NCI-H1092 (cell line): ENCODE measurements at places on chromosomes 5 and 9.

- DNase-seq: no peak
These were observed 440.0 kb upstream of the MPDZ start for GRCh38 chr9:13719446-13719845.

DNA sequence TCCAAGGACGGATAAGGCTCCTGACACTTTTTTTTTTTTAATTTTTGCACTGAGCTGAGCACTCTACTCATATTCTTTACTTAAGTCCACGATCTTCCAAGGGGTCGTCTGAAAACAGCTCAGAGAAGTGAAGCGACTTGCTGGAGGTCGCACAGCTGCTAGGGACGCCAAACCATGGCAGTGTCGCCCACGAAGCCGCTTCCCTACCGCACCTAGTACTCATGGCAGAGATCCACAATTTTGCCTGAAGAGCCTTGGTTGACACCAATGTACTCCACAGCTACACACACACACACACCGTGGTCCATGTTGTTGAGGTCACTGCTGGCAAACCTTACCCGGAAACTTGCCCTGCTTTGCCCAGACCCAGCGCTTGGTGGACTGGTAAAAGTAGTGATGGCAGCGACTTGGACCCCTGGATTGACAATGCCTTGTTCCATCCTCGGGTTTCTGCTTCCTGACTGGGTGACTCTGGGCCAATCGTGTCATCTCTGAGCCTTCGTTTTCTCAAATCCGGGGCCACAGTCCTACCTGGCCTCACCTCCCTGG, 521 bp upstream of the SLIT3 start:
- DNase-seq: no peak

- DNase-seq: no peak
These were observed 29.7 kb downstream of the GPR21 start for GRCh38 chr9:123063177-123063598.

- DNase-seq: no peak
These were observed 47.1 kb downstream of the SEMA5A start for GRCh38 chr5:9498541-9499497.

DNA sequence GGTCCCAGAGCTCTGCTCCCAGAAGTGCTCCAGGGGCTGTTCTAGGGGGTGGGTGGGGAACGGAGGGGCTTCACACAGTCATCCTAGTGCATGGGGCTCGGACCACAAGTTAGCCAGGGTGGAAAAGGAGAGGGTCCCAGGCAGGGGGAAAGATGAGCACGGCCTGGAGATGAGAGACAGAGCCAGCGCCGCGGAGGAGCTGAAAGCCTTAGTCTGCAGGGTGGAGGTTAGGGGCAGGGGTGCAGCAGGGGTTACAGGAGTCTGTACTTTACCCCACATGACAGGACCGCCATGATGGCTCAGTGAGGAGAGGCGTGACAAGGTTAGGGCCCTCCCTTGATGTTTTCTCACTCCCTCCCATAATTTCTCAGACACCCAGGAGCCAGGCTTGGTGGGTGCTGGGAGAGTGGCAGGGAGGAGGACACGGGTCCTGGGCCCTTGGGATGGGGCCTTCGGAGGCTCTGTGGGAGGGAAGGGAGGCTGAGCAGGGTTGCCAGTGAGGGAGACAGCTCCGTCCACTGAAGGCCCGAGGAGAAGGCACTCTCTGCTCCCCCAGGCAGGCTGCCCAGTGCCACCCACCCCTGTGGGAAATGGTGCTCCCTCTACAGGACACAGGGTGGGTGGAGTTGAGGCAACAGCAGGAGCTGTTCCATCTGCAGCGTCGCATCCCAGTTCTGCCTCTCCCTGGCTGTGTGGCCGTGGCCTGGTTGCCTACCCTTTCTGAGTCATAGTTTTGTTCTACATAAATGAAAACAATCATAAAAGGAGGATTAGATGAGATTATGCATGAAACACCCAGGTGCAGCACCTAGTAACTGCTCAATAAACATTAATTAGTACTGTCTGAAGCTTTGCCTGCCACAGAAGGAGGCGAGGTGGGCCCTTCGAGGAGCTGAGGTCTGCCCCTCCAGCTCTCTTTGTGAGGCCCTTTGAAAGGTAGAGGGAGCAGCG, 66.2 kb downstream of the NDST1 start:
- DNase-seq: no peak

GRCh38 chr5:37002176-37002751, 125.7 kb downstream of the NIPBL start:
- DNase-seq: no peak

GRCh38 chr9:69153707-69154521, 20.2 kb upstream of the TJP2 start:
- DNase-seq: no peak

GRCh38 chr9:78601957-78602565, 305.1 kb downstream of the PSAT1 start:
- peak; percentile 57 for DNase-seq

DNA sequence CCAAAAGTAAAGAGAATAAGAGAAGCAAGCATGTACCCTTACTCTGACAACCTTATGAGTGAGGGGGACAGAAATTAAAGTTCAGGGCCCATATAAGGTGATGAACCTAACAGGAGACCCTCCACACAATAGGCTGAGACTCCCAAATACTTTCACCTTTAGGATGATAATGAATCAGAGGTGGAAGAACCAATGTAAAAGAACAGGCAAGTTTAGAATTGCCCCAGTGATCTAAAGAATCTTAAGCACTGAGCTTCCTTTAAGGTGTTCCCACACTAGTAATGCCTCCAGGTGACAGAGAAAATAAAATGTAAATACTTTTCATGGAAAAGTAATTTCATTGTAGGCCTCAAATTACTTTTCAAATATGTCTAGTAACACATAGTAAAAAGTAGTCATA, 8.2 kb upstream of the FAM151B start:
- no peak for DNase-seq

- DNase-seq: no peak
These were observed 4.6 kb upstream of the CDC37L1 start for GRCh38 chr9:4674783-4675182.

- DNase-seq: no peak
These were observed 565.5 kb downstream of the EBF1 start for GRCh38 chr5:158534203-158534602.

DNA sequence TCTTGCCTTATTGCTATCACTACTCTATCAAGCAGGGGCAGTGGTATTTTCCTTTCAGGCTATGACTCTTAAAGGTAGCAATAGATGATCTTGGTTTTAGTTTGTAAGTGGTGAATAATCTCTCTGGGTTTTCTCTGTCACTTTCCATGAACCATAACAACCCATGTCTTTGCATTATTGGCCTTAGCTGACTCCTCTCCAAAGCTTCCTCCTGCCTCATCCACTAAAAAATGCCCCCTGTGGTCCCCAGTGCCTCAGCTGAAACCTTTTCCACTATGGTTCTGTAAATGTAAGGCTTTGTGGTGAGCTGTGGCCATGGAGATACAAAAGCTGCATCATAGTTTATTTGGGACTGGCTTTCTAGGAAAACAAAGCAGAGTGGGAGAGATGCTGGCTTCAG, 128.8 kb downstream of the GPBP1 start:
- no peak for DNase-seq

DNA sequence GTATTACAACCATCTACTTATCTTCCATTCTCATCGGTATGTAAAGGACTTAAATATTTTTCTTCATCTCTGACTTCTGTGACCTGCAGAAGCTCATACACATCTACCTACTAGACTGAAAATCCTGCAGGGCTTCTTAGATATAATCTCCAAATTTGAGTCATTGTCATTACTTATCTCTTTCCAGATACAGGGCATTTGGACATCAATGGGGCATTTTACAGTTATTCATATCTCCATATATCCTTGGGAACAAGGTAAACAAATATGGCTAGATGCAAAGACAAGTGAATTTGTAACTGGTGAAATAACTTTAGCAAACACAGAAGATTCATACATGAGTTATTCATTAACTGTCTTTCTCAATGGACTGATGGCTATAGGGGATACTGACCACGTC, 37.7 kb upstream of the IL7R start:
- DNase-seq: no peak

DNA sequence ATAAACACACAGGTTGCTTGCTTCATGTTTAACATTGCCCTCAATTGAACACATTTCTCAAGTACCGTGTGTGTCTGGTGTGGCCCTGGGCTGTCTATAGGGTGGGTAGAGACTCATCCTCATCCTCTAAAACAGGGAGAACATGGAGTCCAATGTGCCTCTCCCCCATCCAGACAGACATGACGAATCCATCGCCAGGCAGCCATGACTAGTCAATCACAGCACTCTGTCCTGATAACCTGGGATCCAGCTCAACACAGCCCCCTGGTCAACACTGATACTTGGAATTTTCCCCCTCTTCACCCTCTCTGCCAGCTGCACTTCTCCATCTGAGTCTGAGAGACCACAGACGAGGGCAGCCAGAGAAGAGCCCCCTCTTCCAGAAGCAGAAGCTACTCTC, 10.7 kb upstream of the NTNG2 start:
- no peak for DNase-seq

GRCh38 chr9:93467462-93467861, 14.1 kb upstream of the FAM120AOS start:
- no peak for DNase-seq

DNA sequence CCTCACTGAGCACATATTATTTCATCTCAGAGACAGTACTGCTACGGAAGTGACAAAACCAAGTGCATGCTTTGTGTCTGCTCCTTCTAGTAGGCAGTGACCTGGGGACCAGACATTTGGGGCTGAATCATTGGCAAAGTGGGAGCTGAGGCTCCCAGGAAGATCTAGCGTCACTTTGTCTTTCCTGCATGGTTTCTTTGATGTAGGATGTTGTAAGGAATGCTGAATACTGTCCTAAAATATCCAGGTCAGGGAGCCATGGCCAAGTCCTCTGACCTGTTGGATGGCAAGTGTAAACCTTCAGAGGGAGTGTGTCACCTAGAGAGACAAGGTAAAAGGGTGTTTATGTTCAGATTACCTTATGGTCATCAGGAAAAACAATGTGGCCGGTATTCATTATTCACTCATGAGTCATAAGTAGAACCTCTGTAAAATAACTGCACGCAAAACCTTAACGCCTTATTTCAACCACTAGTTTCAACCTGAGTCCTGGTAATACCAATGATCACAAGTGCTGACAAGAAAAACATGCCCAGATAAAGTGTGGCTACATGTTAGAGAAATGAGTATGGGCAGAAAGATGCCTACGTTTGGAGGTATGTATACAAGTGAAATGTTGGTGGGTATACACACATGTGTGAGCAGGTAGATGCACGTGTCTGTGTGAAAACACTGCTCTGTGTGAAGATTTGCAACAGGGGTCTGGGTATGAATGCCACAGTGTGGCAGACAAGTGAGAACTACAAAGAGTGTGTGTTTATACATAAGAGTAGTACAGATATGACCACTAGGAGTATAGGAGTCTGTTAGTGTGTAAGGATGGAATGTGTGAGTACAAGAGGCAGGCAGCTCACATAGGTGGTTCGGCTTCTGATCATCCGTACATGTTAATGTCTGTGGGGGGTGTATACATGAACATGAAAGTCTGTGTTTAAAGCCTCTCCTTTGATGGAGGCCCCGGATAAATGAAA, 263.9 kb downstream of the SPOCK1 start:
- DNase-seq: no peak
